ENCODE measurements at places on chromosomes 13 and 19.
A peak's percentile ranks its signal among the peaks of the same experiment; 100 is the strongest.

- H3K27me3 ChIP-seq, result peaks cover 4% of the 10 kb centered on the region
- no peaks in the 10 kb centered on the region for H3K36me3 ChIP-seq
- no peaks in the 10 kb centered on the region for H3K4me1 ChIP-seq
- H3K27ac ChIP-seq, result no peak overlapping the region
- peak overlapping the region; percentile 49 for H3K4me3 ChIP-seq
Measured at GRCh38 chr19:13872695-13873389, 4.1 kb upstream of the NANOS3 start.

DNA sequence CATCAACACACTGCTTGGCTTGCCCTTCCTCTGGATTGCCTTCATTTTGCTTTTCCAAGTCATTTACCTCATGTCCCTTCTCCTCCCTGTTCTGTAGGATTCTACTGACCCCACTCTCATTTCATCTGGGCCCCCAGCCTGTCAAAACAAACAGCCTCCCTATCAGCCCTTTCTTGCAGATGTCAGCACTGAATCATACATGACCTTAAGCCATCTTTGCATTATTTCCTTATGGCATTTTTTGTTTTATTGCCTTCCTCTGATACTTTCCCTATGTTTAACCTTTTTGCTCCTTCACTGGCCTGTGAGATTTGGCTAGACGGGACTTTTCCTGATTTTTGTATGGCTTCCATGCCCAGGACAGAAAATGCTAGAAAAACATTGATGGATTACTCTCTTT lies 8.7 kb downstream of the LRCH1 start:
- ATAC-seq, result no peak
- H3K4me3 ChIP-seq, result no peak overlapping the region
- peaks cover 13% of the 10 kb centered on the region for H3K4me1 ChIP-seq
- H3K36me3 ChIP-seq, result no peaks in the 10 kb centered on the region

DNA sequence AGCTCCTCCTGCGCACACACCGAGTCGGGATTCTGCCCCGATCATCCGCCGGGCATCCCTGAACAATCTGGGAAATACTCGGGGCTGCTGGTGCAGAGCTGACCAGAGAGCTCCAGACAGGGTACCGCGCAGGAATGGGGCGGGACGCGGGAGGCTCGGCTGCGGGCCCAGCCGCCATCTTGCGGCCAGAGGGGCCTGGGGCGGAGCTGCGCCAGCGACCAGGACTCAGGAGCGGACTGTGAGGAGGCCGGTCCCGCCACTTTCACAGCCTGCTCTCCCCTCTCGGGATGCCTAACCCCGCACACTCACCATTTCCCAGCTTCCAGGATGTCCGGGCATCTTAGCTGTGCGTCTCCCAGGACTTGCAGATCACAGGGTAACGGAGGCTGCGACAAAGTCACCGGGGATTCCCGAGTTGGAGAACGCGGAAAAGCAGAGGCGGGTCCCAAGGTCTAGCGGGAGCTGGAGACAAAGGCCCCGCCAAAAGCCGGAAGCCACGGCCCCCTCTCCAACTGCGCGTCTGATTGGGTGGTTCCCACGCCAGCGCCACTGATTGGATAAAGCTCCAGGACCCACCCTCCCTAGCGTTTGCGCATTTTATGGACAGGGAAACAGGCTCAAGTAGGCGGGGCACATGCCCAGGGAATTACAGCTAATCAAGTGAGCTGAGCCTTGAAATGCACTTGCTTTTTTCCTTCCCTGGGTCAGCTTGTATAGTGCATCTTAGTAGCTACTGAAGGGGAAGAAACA lies 15.8 kb upstream of the ZNF43 start:
- peaks cover 38% of the 10 kb centered on the region for H3K36me3 ChIP-seq
- no peaks in the 10 kb centered on the region for H3K27me3 ChIP-seq
- H3K4me1 ChIP-seq, result peaks cover 12% of the 10 kb centered on the region
- H3K27ac ChIP-seq, result peak overlapping the region; percentile 80
- peak overlapping the region; percentile 83 for H3K4me3 ChIP-seq

DNA sequence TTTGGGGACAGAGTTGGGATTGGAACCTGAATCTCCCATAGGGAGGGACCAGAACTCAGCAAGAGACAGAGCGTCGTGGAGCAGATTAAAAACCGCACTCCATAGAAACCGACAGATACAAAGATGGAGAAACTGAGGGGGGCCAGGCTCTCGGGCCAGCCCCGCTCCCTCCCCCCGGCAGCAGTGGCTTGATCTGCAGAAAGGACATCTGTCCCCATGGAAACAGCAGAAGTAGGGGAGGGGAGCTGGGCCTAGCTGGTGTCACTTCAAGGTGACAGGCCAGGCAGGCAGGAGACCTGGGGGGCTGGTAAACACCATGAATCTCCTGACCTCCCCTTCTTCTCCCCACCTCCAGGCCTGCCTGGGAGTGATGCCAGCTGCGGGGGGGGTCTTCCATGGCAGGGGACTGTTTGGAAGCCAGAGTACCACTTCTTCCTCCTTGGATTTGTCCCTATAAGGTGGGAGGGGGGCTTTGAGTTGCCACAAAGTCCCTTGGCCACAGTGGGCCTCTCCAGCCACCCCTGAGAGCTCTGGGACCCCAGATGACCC lies 10.9 kb downstream of the TMIGD2 start:
- no peaks in the 10 kb centered on the region for H3K4me1 ChIP-seq
- no peak for ATAC-seq
- H3K36me3 ChIP-seq, result no peaks in the 10 kb centered on the region
- H3K27me3 ChIP-seq, result no peaks in the 10 kb centered on the region
- H3K4me3 ChIP-seq, result no peak overlapping the region

GRCh38 chr13:42751693-42752092 lies 29.7 kb upstream of the FAM216B start:
- H3K4me3 ChIP-seq, result no peak overlapping the region
- no peaks in the 10 kb centered on the region for H3K4me1 ChIP-seq
- peaks cover 20% of the 10 kb centered on the region for H3K27me3 ChIP-seq
- no peak for ATAC-seq
- H3K36me3 ChIP-seq, result no peaks in the 10 kb centered on the region
- no peak overlapping the region for H3K27ac ChIP-seq

DNA sequence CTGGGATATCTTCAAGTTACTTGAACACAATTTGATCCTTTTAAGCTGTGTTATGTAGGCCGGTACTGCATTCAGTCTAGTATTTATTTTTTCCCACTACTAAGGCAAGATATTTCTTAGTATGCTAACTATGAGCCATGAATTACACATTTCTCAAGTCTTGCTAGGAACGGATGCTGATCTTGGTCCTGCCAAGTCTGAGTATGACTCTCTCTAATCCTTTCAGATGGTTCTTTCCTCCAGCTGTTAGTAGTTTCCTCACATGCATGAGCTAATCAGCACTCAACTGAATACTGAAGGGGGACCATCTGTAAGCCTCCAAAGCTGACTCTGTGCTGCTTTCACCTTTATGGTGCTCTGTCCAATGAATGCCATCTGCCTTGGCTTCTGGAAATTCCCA lies 460.3 kb downstream of the KCTD12 start:
- no peaks in the 10 kb centered on the region for H3K4me1 ChIP-seq
- ATAC-seq, result no peak
- no peak overlapping the region for H3K4me3 ChIP-seq
- H3K27ac ChIP-seq, result no peak overlapping the region
- no peaks in the 10 kb centered on the region for H3K36me3 ChIP-seq

GRCh38 chr19:2815191-2815614 lies 4.5 kb upstream of the ZNF554 start:
- H3K4me3 ChIP-seq, result no peak overlapping the region
- no peaks in the 10 kb centered on the region for H3K27me3 ChIP-seq
- H3K4me1 ChIP-seq, result peaks cover 4% of the 10 kb centered on the region
- no peak overlapping the region for H3K27ac ChIP-seq
- H3K36me3 ChIP-seq, result no peaks in the 10 kb centered on the region
- ATAC-seq, result no peak

All from activated T-helper 17 cell treated with anti-CD3 and anti-CD28 coated beads, Interleukin-2, amount 50 U/mL, for 72 hours (primary cell).